ENCODE measurements at places on chromosomes 3 and 15.

- DNase-seq: no peak
These were observed 239.8 kb downstream of the ITPR1 start for GRCh38 chr3:4732925-4733324.

DNA sequence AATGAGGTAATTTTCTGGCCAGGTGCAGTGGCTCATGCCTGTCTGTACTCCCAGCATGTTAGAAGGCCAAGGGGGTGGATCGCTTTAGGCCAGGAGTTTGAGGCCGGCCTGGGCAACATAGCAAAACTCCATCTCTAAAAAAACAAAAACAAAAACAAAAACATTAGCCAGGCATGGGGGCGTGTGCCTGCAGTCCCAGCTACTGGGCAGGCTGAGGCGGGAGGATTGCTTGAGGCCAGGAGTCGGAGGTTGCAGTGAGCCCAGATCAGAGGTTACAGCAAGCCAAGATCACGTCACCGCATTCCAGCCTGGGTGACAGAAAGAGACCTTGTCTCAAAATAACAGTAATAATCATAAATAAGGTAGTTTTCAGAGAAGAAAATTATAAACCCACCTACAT is 55.7 kb downstream of the LDHAL6B start:
- DNase-seq: no peak

GRCh38 chr15:77532846-77533245 is 99.9 kb downstream of the LINGO1 start:
- DNase-seq: no peak

DNA sequence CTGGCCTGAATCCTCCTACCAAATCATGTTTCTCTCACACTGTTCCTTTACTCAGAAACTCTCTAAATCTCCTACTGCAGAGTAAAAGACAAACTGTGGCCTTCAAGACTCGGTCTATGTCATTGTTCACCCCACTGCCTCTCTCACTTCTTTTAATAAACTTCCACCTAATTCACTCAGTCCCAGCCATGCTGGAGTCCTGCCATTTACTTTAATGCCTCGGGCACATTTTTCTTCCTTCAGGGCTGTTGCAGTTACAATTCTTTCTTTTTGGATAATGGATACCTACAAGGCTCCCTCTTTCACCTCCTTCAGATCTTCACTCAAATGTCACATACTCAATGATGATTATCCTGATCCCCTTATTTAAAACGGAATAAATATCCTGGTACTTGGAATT is 955.6 kb downstream of the ROBO1 start:
- DNase-seq: no peak

DNA sequence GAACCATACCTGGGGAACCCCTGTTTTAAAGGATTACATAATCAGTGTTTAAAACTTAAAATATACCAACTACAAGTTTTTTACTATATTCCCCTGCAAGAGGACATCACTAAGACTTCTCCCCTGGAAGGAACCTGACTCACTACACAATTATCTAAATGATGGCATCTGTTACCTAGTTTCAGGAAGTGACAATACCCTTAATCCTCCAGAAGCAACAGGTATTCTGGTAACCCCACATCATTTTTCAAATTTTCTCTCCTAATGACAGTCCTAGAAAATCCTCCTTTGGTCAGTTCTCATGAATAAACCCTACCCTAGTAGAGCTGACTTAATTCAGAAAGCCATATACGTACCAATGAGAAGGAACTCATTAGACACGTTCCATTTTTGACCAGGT is 78.4 kb downstream of the RFX7 start:
- DNase-seq: no peak

Measured in activated CD4-positive, alpha-beta memory T cell treated with anti-CD3 and anti-CD28 coated beads, Interleukin-2, amount 10 ng/mL, durations not matched to agents 7 days and 5 days (primary cell).